ENCODE measurements at places on chromosomes 7 and 10.

DNA sequence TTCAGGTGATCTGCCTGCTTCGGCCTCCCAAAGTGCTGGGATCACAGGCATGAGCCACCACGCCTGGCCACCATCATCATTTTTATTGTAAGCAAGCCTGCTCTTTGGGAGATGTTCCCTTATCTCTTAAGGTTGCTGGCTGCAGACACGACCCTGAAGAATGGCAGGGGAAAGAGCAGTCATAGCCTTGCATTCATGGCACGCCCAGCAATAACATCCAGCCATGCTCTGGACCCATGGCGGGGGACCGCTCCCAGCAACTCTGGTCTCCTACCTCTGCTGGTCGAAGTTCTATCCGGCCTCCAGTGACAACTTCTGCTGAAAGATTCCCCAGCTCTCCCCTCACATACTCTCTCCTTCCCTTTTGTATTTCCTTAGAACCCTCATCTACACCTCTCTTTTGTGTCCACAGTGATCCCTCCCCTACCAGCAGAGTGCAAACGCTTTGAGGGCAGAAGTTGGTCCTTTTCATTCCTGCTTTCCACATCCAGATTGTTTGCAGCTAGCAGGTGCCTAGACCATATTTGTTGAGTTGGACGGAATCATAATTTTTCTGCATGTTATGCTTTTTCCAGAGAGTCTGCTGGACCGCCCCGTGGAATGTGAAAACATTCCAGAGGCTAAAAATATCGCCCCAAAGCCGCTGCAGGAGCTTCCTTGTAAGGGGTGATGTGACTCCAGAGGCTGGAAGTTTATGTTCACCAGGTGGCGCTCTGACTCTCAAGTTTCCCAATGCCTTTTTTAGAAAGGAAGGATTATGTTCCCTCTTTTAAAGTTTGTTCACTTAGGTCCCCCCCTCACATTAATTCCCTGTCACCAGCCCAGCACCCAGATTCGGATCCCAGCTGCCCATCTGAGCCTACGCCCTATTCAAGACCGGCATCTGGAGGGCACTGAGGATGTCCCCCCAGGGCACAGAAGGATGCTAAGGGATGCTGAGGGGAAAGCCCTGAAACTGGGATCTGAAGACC, 4.3 kb upstream of the MARVELD1 start:
- DNase-seq: no peak

GRCh38 chr10:70853038-70853437, 35.3 kb downstream of the PCBD1 start:
- DNase-seq: no peak

- DNase-seq: no peak
These were observed 14.8 kb downstream of the USP54 start for GRCh38 chr10:73576178-73576889.

DNA sequence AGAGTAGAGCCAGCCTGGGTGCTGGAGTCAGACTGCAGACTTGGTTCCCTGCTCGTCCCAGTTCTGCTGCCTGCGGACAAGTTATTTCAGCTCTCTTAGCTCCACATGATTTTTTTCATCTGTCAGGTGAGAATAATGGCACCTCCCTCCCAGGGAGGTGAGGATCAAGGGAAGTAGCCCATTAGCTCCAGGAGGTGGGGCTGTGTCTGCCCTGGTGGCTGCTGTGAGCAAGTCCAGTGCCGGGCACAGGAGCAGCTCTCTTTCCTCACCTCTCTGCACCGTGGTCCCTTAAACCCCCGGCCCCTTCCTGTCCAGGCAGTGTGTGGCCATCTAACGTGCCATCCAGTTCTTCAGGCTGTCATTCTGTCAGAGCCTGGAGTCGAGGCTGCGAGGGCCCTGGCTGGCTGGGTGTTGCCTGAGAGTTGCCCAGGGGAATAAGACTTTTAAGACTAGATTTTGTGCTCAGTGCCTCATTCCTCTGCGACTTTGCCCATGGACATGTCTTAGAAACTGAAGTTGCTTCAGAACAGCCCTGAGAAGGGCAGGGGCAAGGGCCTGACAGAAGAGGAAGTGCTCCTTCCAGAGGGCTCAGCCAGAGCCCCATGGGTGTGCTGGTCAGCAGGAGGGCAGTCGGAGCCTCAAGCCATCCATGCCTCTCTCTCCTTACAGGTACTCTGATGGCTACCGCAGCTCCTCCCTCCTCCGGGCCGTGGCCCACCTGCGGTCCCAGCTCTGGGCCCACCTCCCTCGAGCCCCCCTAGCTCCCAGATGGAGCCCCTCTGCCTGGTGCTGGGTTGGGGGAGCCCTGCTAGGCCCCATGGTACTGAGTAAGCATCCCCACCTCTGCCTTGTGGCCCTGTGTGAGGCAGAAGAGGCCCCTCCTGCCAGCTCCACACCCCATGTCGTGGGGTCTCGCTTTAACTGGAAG, 5.0 kb downstream of the ABCB8 start:
- DNase-seq: no peak

- DNase-seq: peak; percentile 17
These were observed 23.3 kb downstream of the YAE1 start for GRCh38 chr7:39589323-39590111.

DNA sequence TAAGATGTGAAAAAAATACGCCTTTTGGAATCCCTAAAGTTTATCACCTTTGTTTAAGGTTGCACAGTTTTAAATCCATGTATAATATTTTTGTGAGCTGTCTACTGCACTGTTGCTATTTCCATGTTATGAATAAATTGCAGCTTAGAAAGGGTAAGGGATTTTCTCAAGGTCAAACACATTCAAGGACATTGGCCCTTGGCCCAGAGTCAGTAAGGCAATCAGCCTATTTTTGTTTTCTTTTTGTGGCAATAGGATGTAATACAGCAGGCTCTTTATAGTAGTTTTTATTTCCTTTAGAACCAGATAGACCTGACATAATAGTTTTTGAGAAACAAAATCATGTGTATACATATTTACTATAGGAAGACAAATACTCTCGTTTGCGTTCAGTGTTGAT, 219.8 kb downstream of the ACTR3B start:
- DNase-seq: no peak

GRCh38 chr7:47404010-47404409, 177.9 kb downstream of the TNS3 start:
- no peak for DNase-seq

GRCh38 chr10:77723376-77723775, 85.8 kb upstream of the KCNMA1 start:
- no peak for DNase-seq

DNA sequence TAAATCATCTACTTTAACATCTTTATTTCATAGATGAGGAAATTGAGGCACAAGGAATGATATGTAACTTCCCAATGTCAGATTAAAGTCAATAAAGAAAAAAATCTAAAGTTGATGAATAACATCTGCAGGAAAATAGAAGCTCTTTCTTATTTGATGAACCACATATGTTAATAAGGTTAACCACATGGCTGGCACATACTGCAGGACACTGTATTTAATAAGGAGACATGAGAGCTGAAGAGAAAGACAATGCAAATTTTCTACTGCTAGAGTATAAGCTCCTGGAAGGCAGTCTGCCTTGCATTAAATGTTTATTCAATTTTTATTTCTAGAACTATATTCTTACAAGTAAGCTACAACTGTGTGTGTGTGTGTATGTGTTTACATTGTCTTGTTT, 4.4 kb downstream of the RAB11FIP2 start:
- DNase-seq: no peak

- no peak for DNase-seq
These were observed 46.4 kb upstream of the ATRNL1 start for GRCh38 chr10:115046686-115047236.

DNA sequence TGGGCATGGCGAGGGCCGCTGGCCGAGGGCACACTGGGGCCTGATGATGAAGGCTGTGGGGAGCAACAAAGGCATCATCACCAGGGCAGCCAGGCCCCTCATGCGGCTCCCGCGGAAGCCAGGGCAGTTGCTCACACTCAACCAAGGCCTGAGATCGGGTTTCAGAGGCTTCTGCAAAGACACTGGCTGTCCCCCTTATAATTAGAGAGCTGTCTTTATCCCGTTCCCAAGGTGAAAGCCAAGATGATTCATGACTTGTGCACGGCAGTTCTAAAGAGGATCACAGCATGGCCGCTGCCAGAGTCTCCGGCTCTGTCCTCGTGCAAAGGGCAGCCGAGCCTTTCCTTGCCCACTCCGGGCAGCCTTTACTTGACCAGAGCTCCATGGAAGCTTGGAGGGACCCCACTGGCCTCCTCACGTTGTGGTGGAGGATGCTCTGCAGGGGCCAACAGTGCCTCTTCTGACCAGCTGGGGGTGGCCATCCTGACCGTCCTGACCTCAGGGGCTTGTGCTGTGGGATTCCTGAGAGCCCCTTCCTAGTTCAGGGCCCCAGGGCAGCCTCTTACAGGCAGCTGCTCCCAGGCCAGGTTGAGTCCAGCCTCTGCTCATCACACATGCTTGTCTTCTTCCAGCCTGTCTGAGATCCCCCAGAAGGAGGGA, 82.3 kb downstream of the PRKAG2 start:
- DNase-seq: no peak

- DNase-seq: no peak
These were observed 182.6 kb upstream of the TMEM106B start for GRCh38 chr7:12028508-12028907.

- no peak for DNase-seq
These were observed 19.5 kb upstream of the RHEB start for GRCh38 chr7:151539088-151539671.

GRCh38 chr10:118670472-118671124, 75.2 kb upstream of the PRLHR start:
- DNase-seq: no peak

DNA sequence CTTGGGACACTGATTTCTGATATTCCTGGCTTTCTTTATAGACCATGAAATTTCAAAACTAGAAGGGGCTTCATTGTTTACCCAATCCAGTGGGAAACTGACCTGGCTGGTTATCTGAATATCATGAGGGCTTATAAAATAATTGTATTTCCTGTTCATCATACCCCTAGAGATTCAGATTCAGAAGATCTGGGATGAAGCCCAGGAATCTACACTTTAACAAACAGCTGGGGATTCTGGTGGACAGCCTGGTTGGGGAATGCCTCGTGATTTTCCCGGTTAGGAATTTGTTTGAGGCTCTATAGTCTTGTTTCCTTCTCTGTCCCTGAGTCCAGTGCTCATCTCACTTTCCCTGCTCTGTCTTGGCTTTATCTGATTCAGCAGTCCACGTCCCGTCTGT, 110.3 kb downstream of the ADRA2A start:
- DNase-seq: no peak

GRCh38 chr7:21767300-21767900, 178.3 kb downstream of the CDCA7L start:
- peak; percentile 4 for DNase-seq

DNA sequence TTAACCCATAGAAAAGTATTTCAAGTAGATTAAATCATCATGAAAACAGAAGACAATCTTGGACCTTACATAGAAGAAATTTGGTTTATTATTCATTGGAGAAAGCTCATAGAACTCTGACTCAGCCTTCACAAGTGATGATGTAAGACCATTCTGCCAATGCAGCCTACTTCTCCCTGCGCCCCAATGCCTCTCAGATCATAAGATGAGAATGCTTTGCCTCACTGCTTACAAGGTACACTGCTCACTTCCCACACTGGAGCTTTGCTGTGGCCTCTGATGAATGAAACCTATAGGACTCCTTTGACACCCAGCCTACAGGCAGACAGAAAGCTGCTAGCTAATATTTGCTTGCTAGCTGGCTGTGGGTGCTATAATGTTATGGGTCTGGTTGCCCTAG, 569.4 kb upstream of the STEAP1 start:
- DNase-seq: no peak

DNA sequence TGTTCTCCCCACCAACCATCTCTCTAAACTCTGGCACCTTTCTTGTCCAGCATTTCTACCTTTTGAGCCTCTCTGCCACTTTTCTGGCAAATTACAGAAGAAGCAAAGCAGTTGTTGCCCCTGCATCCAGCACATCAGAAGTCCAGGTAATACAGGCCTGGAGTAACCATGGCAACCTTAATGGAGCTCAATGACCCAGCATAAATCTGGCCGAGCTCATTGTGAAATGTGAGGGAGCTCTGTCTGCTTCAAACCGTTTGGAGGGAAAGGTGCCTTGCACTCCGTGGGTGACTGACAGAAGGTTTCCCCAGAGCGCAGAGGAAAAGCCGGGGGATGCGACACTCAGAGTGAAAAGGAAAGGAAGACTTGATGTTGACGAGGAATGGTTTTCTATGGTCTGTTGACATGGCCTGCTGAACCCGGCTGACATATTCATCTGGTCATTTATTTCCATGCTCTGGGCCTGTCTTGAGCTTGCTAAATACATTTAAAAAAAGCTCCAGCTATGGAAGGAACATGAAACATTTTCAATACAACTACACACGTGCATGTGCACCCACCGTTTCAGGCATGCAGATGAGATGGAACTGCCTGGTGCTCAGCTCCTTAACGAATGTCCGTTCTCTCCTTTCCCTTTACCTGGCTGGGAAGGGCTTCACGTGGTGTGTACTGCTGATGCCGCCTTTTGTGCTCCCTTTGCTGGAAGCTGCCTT, 74.9 kb downstream of the ADRA2A start:
- DNase-seq: no peak

- DNase-seq: no peak
These were observed 22.8 kb upstream of the CARD11 start for GRCh38 chr7:3066506-3066905.

DNA sequence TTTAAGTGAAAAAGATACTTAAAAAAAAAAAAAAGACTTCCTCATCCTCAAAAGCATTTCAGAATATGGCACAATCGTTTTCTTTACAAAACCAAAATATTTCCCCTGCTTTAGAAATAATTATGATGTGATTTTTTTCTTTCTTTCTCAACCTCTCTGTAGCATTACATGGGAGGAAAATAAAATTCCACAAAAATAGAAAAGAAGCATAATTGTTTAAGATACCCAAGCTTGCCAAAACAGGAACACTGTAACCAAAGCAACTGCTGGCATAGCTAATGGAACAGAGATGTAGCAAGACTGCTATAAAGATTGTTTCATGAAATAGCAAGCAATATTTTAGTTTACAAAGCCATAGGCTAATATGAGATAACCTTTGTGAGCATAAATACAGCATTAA, 75.6 kb upstream of the GPR22 start:
- DNase-seq: no peak

DNA sequence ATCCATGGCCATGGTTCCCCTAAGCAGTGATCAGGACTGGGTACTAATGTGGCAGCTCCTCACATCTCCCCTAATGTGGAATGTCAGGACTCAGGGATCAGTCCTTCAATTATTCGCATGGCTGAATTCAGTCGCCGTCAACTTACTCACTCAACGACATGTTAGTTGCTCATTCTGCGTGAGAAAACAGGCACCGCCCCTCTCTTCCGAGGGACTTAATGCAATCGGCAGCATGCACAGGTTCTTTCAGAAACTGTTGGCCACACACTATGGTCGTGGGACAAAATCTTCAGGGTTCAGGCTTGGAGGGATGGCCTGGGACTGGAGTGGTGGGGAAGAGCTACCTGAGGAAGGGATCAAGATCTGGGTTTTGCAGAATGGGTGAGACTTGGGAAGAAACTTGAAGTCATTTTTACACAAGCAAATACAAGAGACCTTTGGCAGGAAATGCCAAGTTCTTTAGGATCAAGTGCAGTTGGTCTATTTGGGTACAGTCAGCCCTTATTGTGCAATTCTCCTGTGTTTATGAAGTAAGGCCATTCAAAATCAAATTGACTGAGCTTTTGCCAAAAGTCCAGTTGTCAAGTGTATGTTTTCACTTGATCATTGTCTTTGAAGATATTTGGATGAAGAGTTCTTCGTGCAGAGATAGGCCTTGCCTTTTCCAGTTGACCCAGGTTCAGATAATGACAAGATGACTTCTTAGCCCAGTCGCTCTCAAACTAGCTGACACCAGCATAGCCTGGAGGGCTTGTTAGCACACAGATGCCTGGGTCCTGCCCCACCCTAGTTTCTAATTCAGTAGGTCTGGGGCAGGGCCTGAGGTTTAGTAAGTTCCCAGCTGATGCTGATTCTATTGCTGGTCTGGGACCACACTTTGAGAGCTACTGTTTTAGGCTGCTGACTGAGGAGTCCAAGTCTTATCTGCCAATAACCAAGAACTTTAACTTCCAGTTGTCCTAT, 48.5 kb downstream of the LRRC18 start:
- DNase-seq: no peak

Data from activated CD4-positive, alpha-beta T cell treated with anti-CD3 and anti-CD28 coated beads, Interleukin-2, amount 50 U/mL, for 24 hours (primary cell).